ENCODE measurements at places on chromosomes 7 and 10. TPM values are rescaled to one million over a fixed set of nuclear protein-coding genes. Genes with fewer than 3 reads are reported as not detected.

DNA sequence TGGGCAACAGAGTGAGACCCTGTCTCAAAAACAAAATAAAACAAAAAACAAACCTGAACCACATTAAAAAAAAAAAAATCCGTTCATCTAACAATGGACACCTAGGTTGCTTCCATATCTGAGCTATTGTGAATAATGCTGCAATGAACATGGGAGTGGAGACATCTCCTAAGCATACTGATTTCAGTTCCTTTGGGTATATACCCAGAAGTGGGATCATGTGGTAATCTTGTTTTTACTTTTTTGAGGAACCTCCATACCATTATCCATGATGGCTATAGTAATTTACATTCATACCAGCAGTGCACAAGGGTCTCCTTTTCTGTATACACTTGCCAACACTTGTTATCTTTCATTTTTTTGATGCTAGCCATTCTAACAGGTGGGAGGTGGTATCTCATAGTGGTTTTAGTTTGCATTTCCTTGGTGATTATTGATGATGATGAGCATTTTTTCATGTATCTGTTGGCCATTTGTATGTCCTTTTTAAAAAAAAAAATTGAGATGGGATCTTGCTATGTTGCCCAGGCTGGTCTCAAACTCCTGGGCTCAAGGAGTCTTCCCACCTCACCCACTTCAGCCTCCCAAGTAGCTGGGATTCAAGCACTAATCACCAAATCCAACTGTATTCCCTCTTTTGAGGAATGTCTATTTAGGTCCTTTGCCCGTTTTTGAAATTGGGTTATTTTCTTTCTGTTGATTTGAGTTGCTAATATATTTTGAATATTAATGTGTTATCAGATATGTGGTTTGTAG, 17.5 kb downstream of the CDK13 start:
- no peak for DNase-seq

DNA sequence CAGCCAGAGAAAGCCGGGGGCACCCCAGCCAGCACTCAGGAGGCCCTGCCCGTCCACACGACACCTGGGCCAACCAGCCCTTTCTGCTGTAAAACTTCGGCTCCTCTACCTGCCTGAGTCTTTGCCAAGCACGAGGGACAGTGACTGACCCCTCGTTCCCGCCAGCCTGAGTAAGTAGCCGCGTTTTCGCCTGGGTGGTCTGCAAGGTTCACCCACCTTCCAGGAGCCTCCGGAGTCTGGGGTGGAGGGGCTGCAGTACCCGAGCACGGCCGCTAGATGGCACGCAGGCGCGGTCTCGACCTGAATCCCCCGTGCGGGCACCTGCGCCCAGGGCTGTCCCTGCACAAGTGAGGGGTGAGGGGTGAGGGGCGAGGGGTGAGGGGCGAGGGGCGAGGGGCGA, 192.7 kb downstream of the PTPRN2 start:
- peak; percentile 20 for DNase-seq

DNA sequence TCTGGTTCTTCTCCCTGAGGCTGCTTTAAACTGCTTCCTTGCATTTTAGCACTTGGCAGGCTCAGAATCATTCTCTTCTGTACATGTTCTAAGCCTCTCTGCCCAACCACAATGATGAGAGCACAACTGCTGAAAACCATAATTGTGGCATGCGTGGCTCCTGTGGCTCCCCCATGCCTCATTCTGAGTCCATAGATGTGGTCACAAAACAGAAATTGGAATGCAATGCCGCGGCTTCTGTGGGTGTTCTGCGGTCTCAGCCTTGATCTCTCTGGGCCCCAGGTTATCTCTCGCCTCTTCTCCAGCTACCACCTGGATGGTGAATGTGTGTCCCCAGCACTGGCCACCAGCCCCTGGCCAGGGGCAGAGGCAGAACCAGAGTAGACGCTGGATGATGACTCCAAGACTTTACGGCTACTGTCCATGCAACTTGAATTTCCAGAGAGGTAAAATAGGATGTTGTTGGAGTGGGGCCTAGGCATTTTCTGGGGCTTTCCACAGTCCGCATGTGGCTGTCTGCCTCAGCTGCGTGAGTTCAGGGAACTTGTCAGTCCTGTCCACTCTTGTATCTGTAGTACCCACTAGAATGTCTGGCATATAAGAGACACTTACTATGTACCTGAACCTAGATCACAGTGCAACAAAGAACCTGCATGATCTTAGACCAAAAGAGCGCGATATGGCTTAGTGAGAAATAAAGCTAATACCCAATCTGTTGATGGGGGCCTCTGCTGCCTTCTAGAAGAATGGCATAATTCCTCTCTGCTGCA, 52.4 kb upstream of the ADRB1 start:
- peak; percentile 45 for DNase-seq

The ZNF467 gene
- 0.33 TPM for total RNA-seq

DNA sequence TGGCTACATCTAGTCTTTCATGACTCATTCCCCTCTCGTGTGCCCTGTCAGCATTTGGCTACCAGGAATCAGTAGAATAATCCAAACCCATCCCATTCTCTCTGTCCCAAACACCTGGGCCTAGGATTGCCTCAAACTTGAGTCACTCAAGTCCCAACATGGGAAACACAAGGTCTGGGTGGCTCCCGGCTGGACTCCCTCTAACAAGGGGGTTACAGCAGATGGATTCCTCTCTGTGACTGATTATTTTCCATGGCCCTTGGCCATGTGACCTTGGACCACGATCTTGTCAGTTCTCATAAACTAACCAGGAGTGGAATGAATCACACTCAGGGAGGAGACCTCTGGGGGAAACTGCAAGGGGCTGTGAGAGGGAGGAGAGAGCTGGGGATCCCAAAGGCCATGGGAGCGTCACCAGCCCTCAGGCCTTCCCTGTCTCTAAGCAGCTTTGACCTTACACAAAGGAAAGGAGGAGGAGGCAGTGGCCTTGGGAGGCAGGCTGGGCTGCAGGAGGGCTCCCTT, 533.1 kb downstream of the KCNMA1 start:
- DNase-seq = no peak

DNA sequence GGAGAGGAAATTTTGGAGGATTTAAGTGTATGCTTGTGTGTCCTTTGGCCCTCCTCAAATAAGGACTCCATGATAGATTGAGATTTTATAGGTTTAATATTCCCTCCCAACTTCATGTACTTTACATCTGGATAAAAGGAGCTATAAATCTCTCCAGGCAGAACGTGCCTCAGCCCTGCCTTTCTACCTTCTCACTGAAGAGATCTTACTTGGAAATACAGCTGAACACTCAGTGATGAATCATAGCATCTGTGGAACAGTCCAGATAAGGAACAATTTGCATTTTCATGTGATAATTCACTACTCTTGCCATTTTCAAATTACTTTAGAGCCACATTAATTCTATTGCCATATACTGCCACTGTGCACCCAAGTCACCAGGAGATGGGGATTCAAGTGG, 364.6 kb upstream of the PODXL start:
- DNase-seq = no peak

Measured in activated CD4-positive, alpha-beta memory T cell treated with anti-CD3 and anti-CD28 coated beads, Interleukin-2, amount 10 ng/mL, durations not matched to agents 7 days and 5 days (primary cell).